Pulmonary artery endothelial cell (primary cell): ENCODE measurements at places on chromosomes 1 and 21. TPM values are rescaled to one million over a fixed set of nuclear protein-coding genes. Genes with fewer than 3 reads are reported as not detected.
A peak's percentile ranks its signal among the peaks of the same experiment; 100 is the strongest.

GRCh38 chr1:155591770-155592169, 18.2 kb upstream of the MSTO1 start:
- DNase-seq: peak; percentile 19

DNA sequence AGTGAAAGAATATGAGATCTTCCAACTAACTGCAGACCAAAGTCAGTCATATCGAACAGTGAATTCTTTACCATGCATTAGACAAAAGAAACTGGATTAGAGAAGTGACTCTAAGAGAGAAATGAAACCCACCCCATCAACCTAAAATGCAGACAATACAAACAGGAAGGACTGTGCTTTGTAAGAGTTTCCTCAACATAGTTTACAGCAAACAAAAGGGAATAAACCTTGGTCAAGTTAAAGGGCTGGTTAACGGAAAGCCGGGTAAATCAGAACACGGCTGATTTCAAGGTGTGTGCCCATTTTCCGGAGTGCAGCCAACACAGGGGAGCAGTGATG, 39.2 kb downstream of the SIPA1L2 start:
- DNase-seq: no peak

DNA sequence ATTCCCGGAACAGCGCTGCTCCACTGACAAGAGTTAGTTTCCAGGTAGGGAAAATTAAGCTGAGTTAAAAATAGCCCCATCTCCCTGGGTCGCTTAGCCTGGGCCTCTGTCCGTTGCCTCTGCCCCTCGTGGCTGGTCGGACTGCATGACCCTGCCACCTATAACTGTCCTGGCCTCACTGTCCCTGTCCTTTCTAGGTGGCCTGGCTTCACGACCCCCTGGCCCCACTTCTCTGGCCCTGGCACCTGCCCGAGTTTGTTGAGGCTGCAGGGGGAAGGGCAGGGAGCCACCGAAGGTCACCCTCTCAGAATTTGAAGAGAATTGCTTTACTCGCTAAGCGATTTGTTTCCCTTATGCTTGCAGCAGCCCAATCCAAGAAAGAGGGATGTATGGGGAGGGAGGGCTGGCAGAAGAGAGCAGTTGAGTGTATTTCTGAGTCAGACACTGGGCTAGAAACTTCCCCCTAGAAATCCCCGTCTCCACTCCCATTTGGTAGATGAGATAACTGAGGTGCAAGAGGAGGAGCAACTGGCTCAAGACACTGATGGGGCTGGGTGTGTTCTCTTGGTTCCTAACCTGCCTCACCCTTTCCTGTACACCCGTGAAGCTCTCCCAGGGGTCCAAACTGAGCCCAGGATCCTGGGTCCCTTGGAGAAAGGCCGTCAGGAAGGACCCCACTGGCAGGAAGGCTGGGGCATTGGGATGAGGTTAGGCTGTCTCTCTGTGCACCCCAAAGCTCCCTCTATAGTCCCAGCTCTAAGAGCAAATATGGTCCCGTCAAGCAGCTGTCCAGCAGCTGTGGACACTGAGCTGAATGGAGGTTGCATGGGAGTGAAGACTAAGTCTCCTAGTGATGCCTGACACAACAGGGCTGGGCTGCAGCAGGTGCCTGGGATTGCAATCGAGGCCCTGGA, 2.9 kb upstream of the EDN2 start:
- DNase-seq: no peak

CASQ2 gene
- not detected in 2 replicates for total RNA-seq

LRRC71 gene
- 0.11 and 0.40 TPM in 2 replicates for total RNA-seq
